ENCODE measurements at places on chromosomes 3 and 15.

GRCh38 chr15:86810329-86810728 lies 730.7 kb downstream of the AGBL1 start:
- DNase-seq: no peak

- no peak for DNase-seq
Observed at GRCh38 chr15:66764072-66764786, 62.2 kb downstream of the SMAD6 start.

DNA sequence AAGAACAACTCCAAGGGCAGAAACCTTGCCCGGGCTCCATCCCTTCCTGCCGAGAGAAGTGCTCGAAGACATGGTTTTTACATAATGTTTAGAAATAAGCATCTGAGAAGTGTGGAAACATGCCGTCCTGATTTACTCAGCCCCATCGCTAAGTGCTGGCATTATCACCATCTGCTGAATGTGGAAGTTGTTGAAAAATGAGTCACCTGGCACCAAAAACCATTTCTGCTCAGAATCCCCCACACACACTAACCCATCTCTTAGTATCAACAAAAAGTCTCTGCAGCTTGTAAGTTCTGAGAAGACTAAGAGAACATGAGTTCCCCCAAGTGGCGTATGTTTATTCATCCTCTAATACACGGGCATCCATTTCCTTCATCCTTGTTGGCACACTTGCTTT lies 51.0 kb upstream of the ARL8B start:
- no peak for DNase-seq

- no peak for DNase-seq
Observed at GRCh38 chr3:69442771-69443311, 57.0 kb upstream of the FRMD4B start.

- DNase-seq: no peak
Observed at GRCh38 chr3:157046520-157046919, 113.4 kb downstream of the CCNL1 start.

DNA sequence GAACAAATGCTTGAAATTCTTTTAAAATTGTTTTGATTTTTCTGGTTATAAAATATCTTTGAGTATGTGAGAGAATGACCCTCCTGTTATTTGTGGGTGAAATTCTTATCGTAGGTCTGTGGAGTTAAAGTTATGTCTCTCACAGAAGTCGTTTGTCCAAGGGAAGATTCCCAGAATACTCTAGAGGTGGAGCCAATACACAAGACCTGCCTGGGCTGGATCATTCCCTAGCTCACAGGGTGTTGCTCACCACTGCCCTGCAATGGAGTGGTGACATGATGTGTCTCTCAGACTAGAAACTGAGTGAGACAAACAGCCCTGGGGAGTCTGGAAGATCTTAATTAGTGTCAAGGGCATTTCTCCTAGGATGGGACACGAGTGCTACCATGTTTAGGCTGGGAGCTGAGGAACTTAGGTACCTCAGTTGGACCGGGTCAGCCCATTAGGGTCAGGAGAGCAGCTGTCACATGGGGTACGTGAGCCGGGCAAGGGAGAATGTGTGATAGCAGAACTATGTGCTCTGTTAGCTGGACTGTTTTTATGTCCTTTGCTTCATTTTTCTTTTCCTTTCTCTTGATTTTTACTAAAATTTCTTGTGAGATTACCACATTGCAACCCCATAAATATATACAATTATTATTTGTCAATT lies 53.6 kb upstream of the MYO5C start:
- no peak for DNase-seq

- DNase-seq: no peak
Observed at GRCh38 chr3:125165189-125165947, 47.2 kb downstream of the SLC12A8 start.

GRCh38 chr3:184110316-184110725 lies 13.5 kb downstream of the HTR3E start:
- DNase-seq: no peak

DNA sequence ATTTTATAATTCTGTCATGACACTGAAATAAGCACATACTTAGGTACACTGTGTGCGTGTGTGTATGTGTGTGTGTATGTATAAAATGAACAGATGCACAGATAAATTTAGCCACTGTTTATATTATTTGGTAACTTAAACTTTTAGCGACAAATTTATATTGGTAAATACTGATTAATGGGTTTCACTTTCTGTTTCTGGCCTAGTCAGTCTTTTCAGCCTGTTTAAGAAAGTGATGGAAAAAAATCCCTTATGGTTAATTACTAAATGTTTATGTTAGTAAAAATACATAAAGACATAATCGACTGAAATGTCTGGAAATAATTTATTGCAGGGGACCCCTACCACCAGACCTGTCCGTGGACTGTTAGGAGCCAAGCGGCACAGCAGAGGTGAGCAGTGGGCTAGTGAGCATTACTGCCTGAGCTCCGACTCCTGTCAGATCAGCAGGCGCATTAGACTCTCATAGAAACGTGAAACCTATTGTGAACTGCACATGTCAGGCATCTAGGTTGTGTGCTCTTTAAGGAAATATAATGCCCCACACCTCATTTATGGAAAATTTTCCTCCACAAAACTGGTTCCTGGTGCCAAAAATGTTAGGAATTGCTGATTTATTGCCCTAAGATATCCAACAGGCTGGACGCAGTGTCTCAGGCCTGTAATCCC lies 717.4 kb downstream of the SI start:
- no peak for DNase-seq

DNA sequence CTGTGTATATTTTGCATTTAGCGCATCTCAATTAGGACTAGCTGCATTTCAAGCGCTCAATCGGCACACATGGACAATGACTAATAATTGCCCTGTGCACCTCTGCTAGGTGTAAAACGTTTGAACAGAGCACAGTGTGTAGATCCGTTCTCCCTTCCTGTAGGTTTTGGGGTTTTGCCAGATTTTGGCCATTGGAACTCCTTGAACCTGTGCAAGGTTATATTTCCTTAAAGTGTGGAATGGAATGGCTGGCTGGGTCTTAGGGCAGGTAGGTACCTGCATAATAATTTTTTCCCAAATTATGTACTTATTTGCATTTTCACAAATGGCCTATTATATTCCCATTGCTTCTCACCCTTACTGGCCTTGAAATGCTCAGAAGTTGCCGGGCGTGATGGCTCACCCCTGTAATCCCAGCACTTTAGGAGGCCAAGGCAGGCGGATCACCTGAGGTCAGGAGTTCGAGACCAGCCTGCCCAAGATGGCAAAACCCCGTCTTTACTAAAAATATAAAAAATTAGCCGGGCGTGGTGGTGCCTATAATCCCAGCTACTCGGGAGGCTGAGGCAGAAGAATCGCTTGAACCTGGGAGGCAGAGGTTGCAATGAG lies 777 bp downstream of the RNU5B-1 start:
- DNase-seq: no peak

DNA sequence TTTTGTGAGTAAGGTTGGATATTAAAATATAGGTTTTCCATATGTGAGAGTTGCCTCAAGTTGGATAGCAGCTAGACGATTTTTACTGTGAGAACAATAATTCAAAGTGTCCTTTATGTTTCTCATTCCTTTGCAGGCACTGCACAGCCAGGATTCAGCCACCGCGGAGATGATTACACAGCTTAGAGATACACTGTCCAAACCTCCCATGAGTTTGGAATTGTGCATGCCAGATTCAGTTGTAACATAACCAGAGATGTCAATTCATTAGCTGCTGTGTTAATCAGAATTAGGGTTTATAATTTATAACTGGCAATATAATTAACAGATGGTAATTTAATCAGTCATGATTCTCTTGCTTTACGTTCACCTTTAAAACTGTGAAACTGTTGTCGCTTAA lies 132.3 kb downstream of the GABRB3 start:
- no peak for DNase-seq

DNA sequence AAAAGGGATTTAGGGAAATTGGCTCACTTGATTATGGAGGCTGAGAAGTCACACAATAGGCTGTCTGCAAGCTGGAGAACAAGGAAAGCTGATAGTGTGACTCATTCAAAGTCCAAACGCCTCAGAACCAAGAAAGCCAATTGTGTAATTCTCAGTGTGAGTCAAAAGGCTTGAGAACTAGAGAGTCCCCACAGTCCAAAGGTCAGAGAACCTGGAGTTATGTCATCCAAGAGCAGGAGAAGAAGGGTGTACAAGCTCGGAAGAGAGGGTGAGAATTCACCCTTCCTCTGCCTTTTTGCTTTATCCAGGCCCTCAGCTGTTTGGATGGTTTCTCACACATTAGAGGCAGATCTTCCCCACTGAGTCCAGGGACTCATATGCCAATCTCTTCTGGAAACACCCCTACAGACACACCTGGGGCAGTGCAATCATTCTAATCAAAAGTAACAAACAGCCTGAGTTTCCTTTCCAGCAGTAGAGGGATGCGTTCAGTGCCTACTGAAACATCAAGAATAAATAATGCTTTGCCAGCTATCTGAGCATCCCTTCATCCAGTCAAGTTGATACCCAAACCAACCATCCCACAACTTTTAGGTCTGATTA lies 271.5 kb downstream of the SATB1 start:
- DNase-seq: no peak

- no peak for DNase-seq
Observed at GRCh38 chr3:42071904-42072812, 19.0 kb upstream of the TRAK1 start.

DNA sequence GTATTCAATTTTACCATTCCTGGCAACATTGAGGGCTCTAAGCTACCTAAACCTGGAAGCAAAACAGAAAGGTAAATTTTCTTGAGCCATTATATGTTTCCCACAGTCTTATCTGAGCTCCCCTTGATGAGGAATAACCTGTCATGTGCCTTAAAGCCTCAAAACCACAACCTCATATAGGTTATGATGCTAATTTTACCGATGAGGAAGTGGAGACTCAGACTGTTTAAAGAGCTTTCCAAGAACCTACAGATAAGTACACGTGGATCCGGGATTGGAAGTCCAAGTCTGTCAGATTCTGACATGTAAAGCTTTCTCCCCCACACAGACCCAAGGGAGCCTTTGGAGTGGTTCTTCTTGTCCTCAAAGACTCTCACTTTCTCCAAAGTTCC lies 140.5 kb downstream of the SEMA6D start:
- DNase-seq: no peak

GRCh38 chr15:73680549-73680948 lies 3.6 kb upstream of the CD276 start:
- no peak for DNase-seq

GRCh38 chr3:99509224-99509623 lies 129.2 kb upstream of the COL8A1 start:
- no peak for DNase-seq

GRCh38 chr3:63467392-63467791 lies 185.1 kb upstream of the SNTN start:
- DNase-seq: no peak

DNA sequence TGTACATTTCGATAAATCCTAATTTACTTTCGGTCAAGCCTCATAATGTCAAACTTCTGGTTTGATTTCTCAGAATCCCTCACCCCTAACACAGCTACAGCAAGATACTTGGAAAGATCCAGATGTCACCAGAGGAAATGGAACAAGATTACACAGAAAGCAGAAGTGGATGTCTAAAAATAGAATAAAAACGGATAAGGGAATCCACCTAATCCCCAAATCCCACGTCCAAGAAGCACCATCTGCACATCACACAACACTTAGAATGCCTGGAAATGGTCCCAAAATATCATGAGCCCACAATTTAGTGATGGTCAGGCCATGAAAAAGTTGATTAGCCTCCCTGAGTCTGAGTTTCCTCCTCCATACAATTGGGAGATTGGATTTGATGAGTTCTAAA lies 61.7 kb downstream of the AGTR1 start:
- DNase-seq: no peak

DNA sequence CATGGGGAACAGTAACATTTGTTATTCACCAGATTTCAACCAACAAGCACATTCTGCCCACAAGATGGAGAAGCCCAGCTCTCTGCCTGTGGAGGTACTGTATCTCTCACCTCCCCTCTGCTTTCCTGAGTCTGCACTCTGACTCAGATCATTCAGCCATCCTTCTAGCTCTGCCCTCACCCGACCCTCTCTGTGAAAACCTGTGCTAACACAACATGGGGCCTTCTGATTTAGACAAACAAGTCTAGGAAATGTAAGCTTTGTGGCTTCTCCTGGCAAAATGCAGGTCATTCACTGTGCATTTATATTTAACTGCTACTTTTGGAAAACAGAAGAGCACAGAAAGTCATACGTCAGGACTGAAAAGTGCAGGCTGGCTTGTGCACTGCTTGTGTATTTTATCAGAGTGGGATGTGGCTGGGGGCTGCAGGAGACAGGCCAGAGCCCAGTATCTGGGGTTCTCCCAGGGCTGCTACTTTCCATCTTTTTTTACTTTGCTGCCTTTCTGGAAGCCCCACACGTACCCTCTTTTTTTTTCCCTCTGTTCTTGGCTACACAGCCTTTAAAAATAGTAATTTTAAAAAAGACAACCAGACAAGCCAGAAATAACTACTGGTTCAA lies 50.8 kb downstream of the SUSD5 start:
- no peak for DNase-seq
